Prostate gland (tissue), 2 donors: ENCODE measurements at places on chromosomes 3 and 15. TPM values are rescaled to one million over a fixed set of nuclear protein-coding genes. Genes with fewer than 3 reads are reported as not detected.

Gene BCHE
- total RNA-seq, result 1.8 TPM

Gene SKIC8
- total RNA-seq, result 109 TPM

Gene CDC25A
- total RNA-seq, result 9.9 TPM

Gene ROPN1
- 10.8 TPM for total RNA-seq

Gene ECE2
- total RNA-seq, result 0.57 TPM

Gene LRRC58
- total RNA-seq, result 26.0 TPM

Gene TNFSF10
- 126 TPM for total RNA-seq

- no peaks in the 10 kb centered on the region for H3K4me1 ChIP-seq
- no peaks in the 10 kb centered on the region for H3K27me3 ChIP-seq
- DNase-seq, result no peak
- H3K36me3 ChIP-seq, result no peaks in the 10 kb centered on the region
- H3K4me3 ChIP-seq, result no peak overlapping the region
Observed at GRCh38 chr3:192253138-192253887, 474.0 kb downstream of the FGF12 start.

GRCh38 chr15:80706161-80706560, 11.1 kb downstream of the ABHD17C start:
- DNase-seq, result no peak
- peaks cover 6% of the 10 kb centered on the region for H3K4me1 ChIP-seq
- H3K4me3 ChIP-seq, result no peak overlapping the region

DNA sequence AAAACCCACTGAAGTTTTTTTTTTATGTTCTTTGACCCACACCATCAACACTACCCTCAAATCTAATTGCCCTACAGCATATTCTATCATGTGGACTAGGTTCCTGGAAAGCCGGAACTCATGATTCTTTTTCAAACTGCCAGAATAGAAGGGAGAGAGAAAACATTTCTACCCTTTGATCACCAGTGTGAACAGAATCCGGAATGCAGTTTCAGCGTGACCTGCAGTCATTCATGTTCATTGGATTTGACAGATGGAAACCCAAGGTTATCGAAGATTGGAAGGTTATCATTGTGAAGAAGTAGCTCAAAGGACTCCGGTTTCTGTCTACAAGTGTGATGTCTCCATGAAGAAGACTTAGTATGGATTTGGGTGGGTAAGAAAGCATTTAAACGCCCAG, 39.4 kb upstream of the RASA2 start:
- no peaks in the 10 kb centered on the region for H3K27me3 ChIP-seq
- H3K27ac ChIP-seq, result no peak overlapping the region
- peaks cover 2% of the 10 kb centered on the region for H3K36me3 ChIP-seq
- H3K4me1 ChIP-seq, result no peaks in the 10 kb centered on the region

- H3K4me3 ChIP-seq, result peak overlapping the region; percentile 85
- H3K27me3 ChIP-seq, result no peaks in the 10 kb centered on the region
- no peak for DNase-seq
- no peaks in the 10 kb centered on the region for H3K36me3 ChIP-seq
Observed at GRCh38 chr3:4467522-4467867, 426 bp upstream of the SUMF1 start.

GRCh38 chr15:71117714-71118305, 2.5 kb downstream of the THSD4 start:
- no peaks in the 10 kb centered on the region for H3K36me3 ChIP-seq
- H3K4me1 ChIP-seq, result no peaks in the 10 kb centered on the region
- DNase-seq, result no peak
- H3K4me3 ChIP-seq, result no peak overlapping the region
- H3K27me3 ChIP-seq, result no peaks in the 10 kb centered on the region

DNA sequence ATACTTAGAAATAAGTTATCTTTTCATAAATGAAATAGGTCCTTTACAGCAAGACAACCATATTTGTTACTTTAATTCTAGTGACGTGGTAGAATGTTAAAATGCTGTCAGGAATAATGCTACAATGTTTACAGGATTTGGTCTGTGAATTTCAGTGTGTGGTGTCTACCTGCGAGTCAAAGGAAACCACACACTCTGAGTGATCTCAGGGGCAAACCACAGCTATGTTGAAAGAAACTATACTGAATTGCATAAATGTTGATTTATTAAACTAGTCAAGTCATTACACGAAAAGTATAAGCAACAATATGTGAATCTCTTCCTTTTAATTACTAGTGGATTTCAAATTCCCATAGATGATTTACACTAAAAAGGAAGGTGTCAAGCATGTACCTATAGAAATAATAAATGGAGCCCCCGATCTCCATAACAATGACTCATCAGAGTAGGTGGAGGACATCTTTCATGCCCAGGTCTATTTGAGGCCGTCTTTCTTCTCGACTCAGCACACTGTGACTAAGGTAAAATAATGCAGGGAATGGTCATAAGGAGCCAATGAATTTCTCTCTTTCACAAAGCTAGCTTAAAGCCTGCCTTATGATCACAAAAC, 463.0 kb downstream of the ERC2 start:
- no peaks in the 10 kb centered on the region for H3K27me3 ChIP-seq
- H3K27ac ChIP-seq, result no peak overlapping the region
- no peaks in the 10 kb centered on the region for H3K4me1 ChIP-seq
- no peak overlapping the region for H3K4me3 ChIP-seq
- no peaks in the 10 kb centered on the region for H3K36me3 ChIP-seq

DNA sequence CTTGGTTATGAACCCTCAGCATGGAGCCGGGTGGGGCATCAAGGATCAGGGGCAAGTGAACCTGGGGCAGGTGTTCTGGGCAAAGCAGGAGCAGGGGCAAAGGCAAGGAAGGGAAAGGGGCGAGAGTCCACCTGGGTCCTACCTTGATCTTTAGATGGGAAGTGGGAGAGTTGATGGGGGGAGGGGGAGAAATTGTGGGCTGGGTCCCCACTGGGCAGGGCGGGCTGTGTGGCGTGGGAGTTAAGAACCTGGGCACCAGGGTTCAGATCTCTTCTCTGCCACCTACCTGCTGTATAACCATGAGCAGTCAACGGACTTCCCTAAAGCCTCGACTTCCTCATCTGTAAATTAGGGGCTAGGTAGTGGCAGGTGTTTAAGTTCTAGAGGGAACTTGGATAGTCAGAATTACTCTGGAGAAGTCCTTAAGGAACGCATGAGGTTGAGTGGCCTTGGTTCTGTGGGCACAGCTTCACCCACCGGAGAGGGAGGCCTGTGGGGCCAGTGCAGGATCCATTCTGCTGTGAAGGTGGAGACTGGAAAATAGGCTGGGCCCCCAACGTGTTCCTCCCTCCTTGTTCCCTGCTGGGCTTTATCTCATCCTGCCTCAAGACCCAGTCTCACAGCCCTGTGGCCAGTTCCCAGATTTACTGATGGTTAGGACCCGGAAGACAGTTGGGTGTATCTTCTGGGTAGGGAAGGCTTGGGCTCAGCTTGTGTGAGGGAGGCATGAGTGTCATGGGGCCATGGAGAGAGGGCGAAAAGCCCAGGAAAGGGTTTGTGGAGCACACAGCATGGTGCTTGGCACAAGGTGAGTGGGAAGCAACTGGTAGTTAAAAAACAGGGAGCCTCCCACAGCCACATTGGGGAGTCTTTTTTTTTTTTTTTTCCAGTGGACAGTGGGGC, 90.6 kb downstream of the EEFSEC start:
- H3K27me3 ChIP-seq, result no peaks in the 10 kb centered on the region
- H3K36me3 ChIP-seq, result no peaks in the 10 kb centered on the region
- no peak overlapping the region for H3K27ac ChIP-seq
- DNase-seq, result no peak
- no peaks in the 10 kb centered on the region for H3K4me1 ChIP-seq

DNA sequence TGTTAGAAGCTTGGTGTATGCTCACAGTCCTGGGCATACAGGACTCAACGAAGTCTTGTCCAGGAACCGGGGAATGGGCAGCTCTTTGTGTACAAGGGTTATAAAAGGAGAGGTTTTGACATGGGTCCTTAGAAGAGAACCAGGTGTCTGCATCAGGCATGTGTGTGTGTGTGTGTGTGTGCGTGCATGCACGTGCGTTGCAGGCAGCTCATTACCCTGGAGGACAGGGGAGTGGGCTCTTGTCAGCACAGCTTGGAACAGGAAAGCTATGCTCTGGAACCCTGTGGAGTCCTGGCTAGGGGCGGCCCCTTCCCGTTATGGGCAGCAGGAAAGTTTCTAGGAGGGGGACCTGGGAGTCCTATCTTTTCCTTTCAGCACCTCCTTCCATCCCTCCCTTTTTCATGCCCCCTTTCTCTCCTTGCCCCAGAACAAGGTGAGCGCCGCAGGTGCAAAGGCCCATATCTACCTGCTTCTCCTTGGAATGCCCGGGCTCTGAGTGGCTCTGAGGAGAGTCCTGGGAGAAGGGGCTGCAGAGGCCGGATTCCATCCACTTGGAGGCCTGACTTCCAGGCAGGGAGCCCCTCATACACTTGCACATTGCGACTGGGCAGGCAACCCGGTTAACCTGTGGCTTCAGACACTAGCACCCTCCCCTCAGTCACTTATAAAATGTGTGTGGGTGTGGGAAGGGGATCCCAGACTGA, 33.9 kb upstream of the LCTL start:
- H3K36me3 ChIP-seq, result no peaks in the 10 kb centered on the region
- DNase-seq, result no peak
- H3K27ac ChIP-seq, result no peak overlapping the region
- no peaks in the 10 kb centered on the region for H3K4me1 ChIP-seq
- no peak overlapping the region for H3K4me3 ChIP-seq
- H3K27me3 ChIP-seq, result no peaks in the 10 kb centered on the region

DNA sequence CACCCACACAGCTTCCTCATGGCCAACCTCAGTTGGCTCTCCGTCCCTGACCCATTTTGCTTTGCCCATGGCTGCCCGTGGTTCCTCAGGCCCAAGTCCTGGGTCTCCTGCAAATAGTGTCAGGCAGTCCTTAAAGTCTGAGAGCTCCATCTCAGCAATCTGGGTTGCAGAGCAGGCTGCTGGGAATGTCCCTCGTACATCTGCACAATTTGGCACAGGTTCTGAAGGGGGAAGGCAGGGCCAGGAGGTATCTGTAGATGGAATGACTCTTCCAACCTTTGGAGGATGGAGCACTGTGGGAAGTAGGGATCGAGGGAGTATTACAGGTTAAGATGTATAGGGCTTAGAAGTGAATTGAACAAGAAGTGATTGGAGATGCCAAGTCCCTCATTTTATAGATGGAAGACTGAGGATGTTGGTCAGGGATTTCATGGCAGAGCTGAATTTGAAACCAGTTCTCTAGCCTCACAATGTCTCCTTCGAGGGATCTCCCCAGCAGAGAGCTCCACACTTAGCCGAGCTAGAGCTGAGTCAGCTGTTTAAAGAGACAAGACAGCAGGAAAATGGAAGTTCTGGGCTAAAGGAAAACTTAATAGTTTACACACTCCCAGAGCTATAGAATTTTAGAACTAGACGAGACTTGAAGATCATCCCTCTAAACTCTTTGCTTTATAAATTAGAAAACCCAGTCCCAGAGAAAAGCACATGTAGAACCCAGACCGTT, 9.2 kb downstream of the CKMT1A start:
- H3K27ac ChIP-seq, result no peak overlapping the region
- no peaks in the 10 kb centered on the region for H3K4me1 ChIP-seq
- H3K36me3 ChIP-seq, result no peaks in the 10 kb centered on the region
- H3K27me3 ChIP-seq, result no peaks in the 10 kb centered on the region

DNA sequence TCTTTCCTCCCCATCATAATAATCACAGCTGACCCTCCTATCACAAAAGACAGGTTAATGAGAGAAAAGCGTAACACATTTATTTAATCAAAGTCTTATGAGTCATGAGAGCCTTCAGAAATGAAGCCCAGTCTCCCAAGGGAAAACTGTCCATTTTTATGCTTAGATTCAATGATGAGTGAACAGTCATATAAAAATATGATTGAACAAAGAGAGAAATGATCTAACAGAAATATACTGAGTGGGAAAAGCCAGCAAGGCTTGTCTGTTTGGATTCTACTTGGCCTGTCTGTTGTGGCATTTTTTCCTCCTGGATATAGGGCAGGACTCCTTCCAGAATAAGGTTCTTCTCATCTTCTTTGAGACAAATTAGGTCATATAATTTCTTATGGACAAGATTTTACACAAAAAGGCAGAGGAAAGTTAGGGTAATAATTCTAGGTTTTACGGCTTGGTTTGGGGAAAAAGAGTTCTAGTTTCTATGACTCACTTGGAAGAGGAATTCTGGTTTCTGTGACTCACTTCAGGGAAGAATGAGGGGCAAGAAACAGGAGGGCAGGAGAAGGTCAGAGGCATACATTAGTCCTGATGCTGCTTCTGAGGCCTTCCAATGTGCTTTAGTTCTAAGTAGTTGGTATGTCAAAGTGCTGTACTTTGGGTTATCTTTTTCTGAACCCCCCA, 534.2 kb downstream of the ZIC1 start:
- no peaks in the 10 kb centered on the region for H3K27me3 ChIP-seq
- no peaks in the 10 kb centered on the region for H3K4me1 ChIP-seq
- H3K36me3 ChIP-seq, result no peaks in the 10 kb centered on the region
- DNase-seq, result no peak
- H3K27ac ChIP-seq, result no peak overlapping the region
- no peak overlapping the region for H3K4me3 ChIP-seq

- no peaks in the 10 kb centered on the region for H3K4me1 ChIP-seq
- no peaks in the 10 kb centered on the region for H3K36me3 ChIP-seq
- no peak overlapping the region for H3K4me3 ChIP-seq
- no peak for DNase-seq
Observed at GRCh38 chr3:94611596-94611995, 548.7 kb downstream of the NSUN3 start.

- no peak overlapping the region for H3K27ac ChIP-seq
- DNase-seq, result no peak
- H3K4me3 ChIP-seq, result no peak overlapping the region
- H3K36me3 ChIP-seq, result no peaks in the 10 kb centered on the region
- no peaks in the 10 kb centered on the region for H3K27me3 ChIP-seq
Observed at GRCh38 chr3:182969853-182970252, 10.5 kb downstream of the DCUN1D1 start.

DNA sequence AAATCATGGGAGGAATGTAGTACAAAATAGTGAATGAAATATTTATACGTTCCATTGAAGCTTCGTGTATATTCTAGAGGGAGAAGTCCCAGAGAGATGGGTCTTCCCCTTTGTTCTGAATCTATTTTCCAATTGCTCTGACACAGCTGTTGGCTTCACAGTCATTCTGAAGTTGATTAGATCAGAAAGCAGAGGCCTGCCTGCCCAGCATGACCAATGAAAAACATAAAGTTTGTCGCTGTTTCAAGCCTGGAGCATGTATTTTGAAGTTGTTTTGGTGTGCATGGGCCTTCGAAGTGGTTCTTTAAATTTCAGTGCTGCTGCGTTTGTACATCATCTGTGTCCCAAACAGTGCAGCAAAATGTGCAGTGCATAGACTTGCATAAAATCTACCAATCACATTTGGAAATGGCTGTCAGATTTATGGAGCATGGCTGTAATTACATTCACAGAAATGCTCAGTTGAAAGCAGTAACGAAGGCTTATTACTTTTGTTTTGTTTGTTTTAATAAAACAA, 31.0 kb upstream of the RBMS3 start:
- H3K27me3 ChIP-seq, result no peaks in the 10 kb centered on the region
- H3K36me3 ChIP-seq, result no peaks in the 10 kb centered on the region
- DNase-seq, result no peak
- no peaks in the 10 kb centered on the region for H3K4me1 ChIP-seq

GRCh38 chr3:76370749-76371520, 585.6 kb upstream of the ZNF717 start:
- no peak for DNase-seq
- no peak overlapping the region for H3K4me3 ChIP-seq
- H3K4me1 ChIP-seq, result no peaks in the 10 kb centered on the region
- H3K27ac ChIP-seq, result no peak overlapping the region
